Endothelial cell of umbilical vein (primary cell): ENCODE measurements at places on chromosomes 3 and 15. TPM values are rescaled to one million over a fixed set of nuclear protein-coding genes. Genes with fewer than 3 reads are reported as not detected.
A peak's percentile ranks its signal among the peaks of the same experiment; 100 is the strongest.

Gene GOLGA8J
- 0.35 TPM in 1 of 2 replicates, not detected in the other for total RNA-seq

DNA sequence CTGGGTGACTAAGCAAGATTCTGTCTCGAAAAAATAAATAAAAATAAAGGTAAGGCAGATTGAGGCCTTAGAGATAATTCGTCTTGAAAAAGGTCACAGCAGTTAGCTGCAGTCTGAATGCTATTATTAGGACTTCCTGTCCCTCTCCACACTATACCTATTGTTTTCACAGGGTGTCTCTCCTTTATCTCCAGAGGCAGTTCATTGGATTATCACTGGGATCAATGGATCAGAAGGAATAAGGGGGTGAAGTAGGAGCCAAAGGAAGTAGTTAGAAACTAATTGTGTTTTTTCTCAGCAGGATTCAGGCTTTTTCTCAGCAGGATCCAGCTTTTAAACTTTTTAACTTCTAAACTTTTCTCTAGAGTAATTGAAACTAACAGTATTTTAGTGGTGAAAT, 326.9 kb downstream of the IL5RA start:
- H3K27ac ChIP-seq = no peak overlapping the region
- H3K4me3 ChIP-seq = no peak overlapping the region
- no peaks in the 10 kb centered on the region for H3K27me3 ChIP-seq
- DNase-seq = no peak
- no peaks in the 10 kb centered on the region for H3K36me3 ChIP-seq
- H3K4me1 ChIP-seq = no peaks in the 10 kb centered on the region

- DNase-seq = peak; percentile 60
- peaks cover 2% of the 10 kb centered on the region for H3K27me3 ChIP-seq
- no peak overlapping the region for H3K27ac ChIP-seq
- H3K4me1 ChIP-seq = no peaks in the 10 kb centered on the region
- no peak overlapping the region for H3K4me3 ChIP-seq
Measured at GRCh38 chr15:63453186-63453905, 51.0 kb upstream of the USP3 start.

DNA sequence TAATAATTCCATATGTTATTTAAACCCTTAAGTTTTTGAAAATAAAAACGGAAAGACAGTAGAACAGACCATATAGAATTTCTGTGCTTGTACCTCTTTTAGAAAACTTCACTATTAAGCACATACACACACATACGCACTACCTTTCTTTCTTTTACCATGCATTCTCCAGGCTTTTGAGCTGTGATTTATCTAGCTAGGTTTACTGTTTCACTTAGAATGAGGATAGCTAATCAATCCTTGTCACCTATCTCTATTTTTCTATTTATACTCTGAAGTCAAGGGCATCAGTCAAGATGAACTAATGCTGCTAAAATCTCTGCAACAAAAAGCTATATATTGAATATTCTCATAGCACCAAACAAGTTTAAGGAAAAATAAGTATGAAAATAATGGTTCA, 43.2 kb downstream of the GOLIM4 start:
- no peaks in the 10 kb centered on the region for H3K36me3 ChIP-seq
- H3K27me3 ChIP-seq = no peaks in the 10 kb centered on the region
- H3K4me3 ChIP-seq = no peak overlapping the region
- no peak overlapping the region for H3K27ac ChIP-seq
- no peak for DNase-seq
- H3K4me1 ChIP-seq = no peaks in the 10 kb centered on the region

DNA sequence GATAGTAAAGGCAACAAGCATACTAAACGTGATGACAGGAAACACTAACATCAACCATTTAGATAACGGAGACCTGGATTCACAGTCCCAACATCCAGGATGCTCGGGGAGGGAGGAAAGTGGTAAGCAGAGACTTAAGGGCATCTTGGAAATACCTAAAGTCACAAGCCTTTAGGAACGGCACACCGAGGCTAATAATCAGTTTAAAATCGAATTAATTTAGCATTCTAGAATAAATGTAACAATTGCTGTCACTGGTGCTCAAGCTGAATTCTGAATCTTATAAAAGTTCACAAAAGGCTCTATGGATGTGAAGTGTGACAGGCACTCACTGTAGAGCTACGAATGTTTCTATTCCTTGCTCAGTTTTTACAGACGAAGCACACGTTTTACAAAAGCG, 1.3 kb downstream of the CD47 start:
- H3K4me1 ChIP-seq = peaks cover 12% of the 10 kb centered on the region
- H3K27me3 ChIP-seq = peaks cover 6% of the 10 kb centered on the region
- peak overlapping the region; percentile 82 for H3K4me3 ChIP-seq

Gene FBXW12
- total RNA-seq = not detected in 2 replicates

Gene SLC9C1
- total RNA-seq = 0.09 TPM in 1 of 2 replicates, not detected in the other

Gene ISLR2
- total RNA-seq = not detected in 2 replicates

GRCh38 chr3:104909198-104909597, 457.5 kb upstream of the ALCAM start:
- no peaks in the 10 kb centered on the region for H3K36me3 ChIP-seq
- peak overlapping the region; percentile 52 for H3K4me3 ChIP-seq
- peaks cover 29% of the 10 kb centered on the region for H3K4me1 ChIP-seq
- no peaks in the 10 kb centered on the region for H3K27me3 ChIP-seq

- no peak overlapping the region for H3K4me3 ChIP-seq
- no peaks in the 10 kb centered on the region for H3K27me3 ChIP-seq
- no peak for DNase-seq
- H3K4me1 ChIP-seq = no peaks in the 10 kb centered on the region
Measured at GRCh38 chr3:9761919-9762318, 7.8 kb downstream of the CAMK1 start.

- DNase-seq = no peak
- H3K27ac ChIP-seq = no peak overlapping the region
- H3K27me3 ChIP-seq = no peaks in the 10 kb centered on the region
Measured at GRCh38 chr15:76239786-76240185, 71.5 kb downstream of the ETFA start.

DNA sequence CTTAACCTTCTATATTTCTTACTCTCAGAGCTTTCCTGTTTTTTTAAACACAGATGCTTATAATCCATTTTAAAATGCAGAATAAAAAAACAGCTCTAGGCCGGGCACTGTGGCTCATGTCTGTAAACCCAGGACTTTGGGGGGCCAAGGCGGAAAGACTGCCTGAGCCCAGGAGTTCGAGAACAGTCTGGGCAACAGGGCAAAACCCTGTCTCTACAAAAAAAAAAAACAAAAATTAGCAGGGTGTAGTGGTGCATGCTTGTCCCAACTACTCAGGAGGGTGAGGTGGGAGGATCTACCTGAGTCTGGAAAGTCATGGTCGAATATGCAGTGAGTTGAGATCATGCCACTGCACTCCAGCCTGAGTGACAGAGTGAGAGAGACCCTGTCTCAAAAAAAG, 15.5 kb downstream of the SMARCC1 start:
- H3K27me3 ChIP-seq = no peaks in the 10 kb centered on the region
- no peaks in the 10 kb centered on the region for H3K36me3 ChIP-seq
- DNase-seq = no peak
- no peak overlapping the region for H3K4me3 ChIP-seq
- H3K4me1 ChIP-seq = no peaks in the 10 kb centered on the region

Gene CCK
- total RNA-seq = not detected in 2 replicates

Gene CGNL1
- 25.7 and 27.1 TPM in 2 replicates for total RNA-seq

DNA sequence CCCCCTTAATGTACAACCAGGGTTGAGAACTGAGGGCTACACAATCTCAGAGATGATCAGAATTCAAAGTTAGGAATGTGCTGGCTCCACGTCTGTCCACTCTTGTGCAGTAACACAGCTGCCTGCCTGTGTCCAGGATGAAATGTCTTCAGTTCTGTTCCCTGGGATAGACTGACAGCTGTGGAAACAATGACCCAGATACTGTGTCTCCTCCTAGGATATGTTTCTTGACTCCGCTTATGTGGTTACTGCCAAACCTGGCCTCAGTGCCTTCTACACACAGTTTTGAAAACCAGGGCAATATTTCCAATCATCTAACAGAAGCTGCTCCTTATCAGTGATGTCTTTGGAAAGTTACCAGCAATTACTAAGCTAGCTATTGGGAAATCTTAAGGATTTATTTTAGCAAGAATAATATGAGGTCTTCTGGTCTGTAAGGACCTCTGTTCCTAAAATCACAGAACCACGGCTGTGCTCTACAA, 67.6 kb downstream of the NOX5 start:
- DNase-seq = peak; percentile 78
- H3K4me1 ChIP-seq = peaks cover 34% of the 10 kb centered on the region
- H3K4me3 ChIP-seq = peak overlapping the region; percentile 13
- H3K27ac ChIP-seq = peak overlapping the region; percentile 95

- DNase-seq = no peak
- no peaks in the 10 kb centered on the region for H3K4me1 ChIP-seq
- no peak overlapping the region for H3K27ac ChIP-seq
- no peaks in the 10 kb centered on the region for H3K36me3 ChIP-seq
- no peaks in the 10 kb centered on the region for H3K27me3 ChIP-seq
Measured at GRCh38 chr3:43071313-43071893, 34.5 kb downstream of the POMGNT2 start.

- H3K27me3 ChIP-seq = peaks cover 45% of the 10 kb centered on the region
- H3K27ac ChIP-seq = no peak overlapping the region
- H3K4me3 ChIP-seq = no peak overlapping the region
- no peaks in the 10 kb centered on the region for H3K36me3 ChIP-seq
Measured at GRCh38 chr15:52780172-52780980, 9.8 kb downstream of the ONECUT1 start.

- no peak for DNase-seq
- peaks cover 21% of the 10 kb centered on the region for H3K36me3 ChIP-seq
- no peak overlapping the region for H3K27ac ChIP-seq
- H3K4me1 ChIP-seq = peaks cover 10% of the 10 kb centered on the region
- no peak overlapping the region for H3K4me3 ChIP-seq
- no peaks in the 10 kb centered on the region for H3K27me3 ChIP-seq
Measured at GRCh38 chr3:53883008-53883407, 1.1 kb upstream of the ACTR8 start.

DNA sequence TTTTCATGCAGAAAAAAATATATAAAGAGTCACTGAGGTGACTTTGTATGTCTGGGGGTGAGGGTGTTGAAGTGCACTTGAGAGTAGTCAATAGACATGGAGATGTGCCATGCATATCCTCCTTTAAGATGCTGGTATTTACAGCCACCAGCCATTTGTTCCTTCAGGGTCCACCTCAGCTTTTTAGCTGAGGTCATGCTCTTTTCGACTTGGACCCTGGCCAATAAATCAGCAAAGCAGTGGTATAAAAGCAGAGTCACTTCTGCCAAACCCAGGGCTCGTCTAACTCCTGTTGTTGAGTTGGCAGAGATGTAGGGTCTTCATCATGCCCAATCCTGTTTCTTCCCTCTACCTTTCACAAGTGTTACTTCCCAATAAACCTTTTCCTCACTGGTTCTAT, 75.1 kb upstream of the OSTN start:
- no peaks in the 10 kb centered on the region for H3K4me1 ChIP-seq
- H3K27me3 ChIP-seq = peaks cover 5% of the 10 kb centered on the region
- H3K27ac ChIP-seq = no peak overlapping the region
- H3K4me3 ChIP-seq = no peak overlapping the region

Gene KIF23
- 55.7 and 64.7 TPM in 2 replicates for total RNA-seq

GRCh38 chr3:129116482-129116946, 5.1 kb downstream of the RAB43 start:
- no peaks in the 10 kb centered on the region for H3K36me3 ChIP-seq
- H3K27ac ChIP-seq = peak overlapping the region; percentile 14
- no peaks in the 10 kb centered on the region for H3K27me3 ChIP-seq
- H3K4me3 ChIP-seq = no peak overlapping the region

DNA sequence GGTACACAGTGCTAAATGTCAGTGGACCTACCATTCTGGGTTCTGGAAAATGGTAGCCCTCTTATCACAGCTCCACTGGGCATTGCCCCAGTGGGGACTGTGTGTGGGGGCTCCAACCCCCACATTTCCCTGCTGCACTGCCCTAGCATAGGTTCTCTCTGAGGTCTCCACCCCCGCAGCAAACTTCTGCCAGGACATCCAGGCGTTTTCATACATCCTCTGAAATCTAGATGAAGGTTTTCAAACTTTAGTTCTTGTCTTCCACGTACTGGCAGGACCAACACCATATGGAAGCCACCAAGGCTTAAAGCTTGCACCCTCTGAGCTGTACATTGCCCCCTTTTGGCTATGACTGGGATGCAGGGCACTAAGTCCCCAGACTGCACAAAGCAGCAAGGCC, 788.2 kb upstream of the ALCAM start:
- H3K27me3 ChIP-seq = no peaks in the 10 kb centered on the region
- no peaks in the 10 kb centered on the region for H3K36me3 ChIP-seq
- H3K4me3 ChIP-seq = no peak overlapping the region
- H3K4me1 ChIP-seq = no peaks in the 10 kb centered on the region
- no peak overlapping the region for H3K27ac ChIP-seq

DNA sequence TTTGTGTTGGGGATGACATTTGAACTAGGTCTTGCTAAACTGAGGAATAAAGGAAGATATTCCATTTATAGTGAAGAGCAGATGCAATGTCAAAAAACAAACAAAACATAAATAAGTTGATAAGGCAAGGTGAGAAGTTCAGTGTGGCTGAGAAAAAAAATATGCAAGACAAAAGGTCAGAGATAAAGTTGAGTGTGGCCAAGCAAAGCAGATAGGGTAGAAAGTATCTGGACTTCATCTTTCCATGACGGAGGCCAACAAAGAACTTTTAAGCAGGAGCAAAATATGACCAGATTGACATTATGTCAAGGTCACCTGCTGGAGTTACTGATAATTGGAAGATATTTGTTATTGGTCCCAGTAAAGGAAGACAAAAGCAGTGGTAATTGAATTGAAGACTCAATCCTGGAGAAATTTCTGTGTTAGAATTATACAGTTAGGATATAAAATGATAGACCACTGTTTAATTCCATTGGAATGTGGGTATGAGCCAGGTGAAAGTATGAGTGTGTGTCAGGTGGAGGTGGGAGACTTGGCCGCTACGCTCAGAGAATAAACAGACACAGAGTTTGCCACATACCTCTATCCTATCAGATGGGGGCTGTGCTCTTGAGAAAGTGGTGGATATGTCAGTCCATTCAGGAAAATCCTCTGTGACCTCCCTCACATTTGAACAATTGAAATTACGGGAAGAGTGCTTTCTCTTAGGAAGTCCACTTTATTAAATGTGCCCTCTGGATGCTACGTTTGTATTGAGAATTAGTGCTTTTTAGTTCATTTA, 28.1 kb downstream of the ADIPOQ start:
- peak; percentile 74 for DNase-seq
- H3K27ac ChIP-seq = peak overlapping the region; percentile 65
- no peaks in the 10 kb centered on the region for H3K27me3 ChIP-seq

GRCh38 chr3:161322781-161323568, 48.3 kb downstream of the SPTSSB start:
- H3K4me3 ChIP-seq = no peak overlapping the region
- DNase-seq = no peak
- no peaks in the 10 kb centered on the region for H3K4me1 ChIP-seq
- no peaks in the 10 kb centered on the region for H3K36me3 ChIP-seq

GRCh38 chr3:66756468-66757036, 241.6 kb upstream of the KBTBD8 start:
- DNase-seq = no peak
- H3K27ac ChIP-seq = no peak overlapping the region
- H3K4me1 ChIP-seq = no peaks in the 10 kb centered on the region
- H3K27me3 ChIP-seq = no peaks in the 10 kb centered on the region
- H3K4me3 ChIP-seq = no peak overlapping the region

GRCh38 chr3:150062492-150062891, 91.8 kb upstream of the PFN2 start:
- DNase-seq = no peak
- H3K4me3 ChIP-seq = no peak overlapping the region
- no peaks in the 10 kb centered on the region for H3K4me1 ChIP-seq
- no peak overlapping the region for H3K27ac ChIP-seq
- no peaks in the 10 kb centered on the region for H3K36me3 ChIP-seq
